ENCODE measurements at places on chromosomes 5 and 9. TPM values are rescaled to one million over a fixed set of nuclear protein-coding genes. Genes with fewer than 3 reads are reported as not detected.
A peak's percentile ranks its signal among the peaks of the same experiment; 100 is the strongest.

GRCh38 chr5:56259002-56259511 is 25.9 kb upstream of the ANKRD55 start:
- H3K4me1 ChIP-seq: no peaks in the 10 kb centered on the region
- H3K36me3 ChIP-seq: no peaks in the 10 kb centered on the region
- H3K27ac ChIP-seq: no peak overlapping the region

DNA sequence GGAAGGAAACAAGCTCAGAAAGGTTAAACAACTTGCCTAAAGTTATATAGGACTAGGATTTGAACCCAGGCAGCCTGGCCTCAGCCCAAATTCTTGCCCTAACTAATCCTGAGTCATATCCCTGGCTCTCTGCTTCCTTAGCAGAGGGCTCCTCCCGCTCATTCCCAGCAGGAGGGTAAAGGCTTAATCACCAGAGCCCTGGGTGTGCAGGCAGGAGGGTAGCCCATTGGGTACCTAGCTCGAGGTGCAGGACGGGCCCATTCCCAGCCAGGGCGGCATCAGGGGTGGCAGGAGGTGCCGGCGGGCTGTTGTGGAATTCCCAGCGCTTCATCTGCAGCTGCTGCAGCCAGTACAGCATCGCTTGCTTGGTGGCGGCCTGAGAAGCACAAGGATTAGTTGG is 3.9 kb downstream of the TBC1D2 start:
- H3K27ac ChIP-seq: peak overlapping the region; percentile 85
- peaks cover 29% of the 10 kb centered on the region for H3K36me3 ChIP-seq
- peak overlapping the region; percentile 96 for H3K4me3 ChIP-seq
- H3K4me1 ChIP-seq: peaks cover 71% of the 10 kb centered on the region
- H3K27me3 ChIP-seq: no peaks in the 10 kb centered on the region

DNA sequence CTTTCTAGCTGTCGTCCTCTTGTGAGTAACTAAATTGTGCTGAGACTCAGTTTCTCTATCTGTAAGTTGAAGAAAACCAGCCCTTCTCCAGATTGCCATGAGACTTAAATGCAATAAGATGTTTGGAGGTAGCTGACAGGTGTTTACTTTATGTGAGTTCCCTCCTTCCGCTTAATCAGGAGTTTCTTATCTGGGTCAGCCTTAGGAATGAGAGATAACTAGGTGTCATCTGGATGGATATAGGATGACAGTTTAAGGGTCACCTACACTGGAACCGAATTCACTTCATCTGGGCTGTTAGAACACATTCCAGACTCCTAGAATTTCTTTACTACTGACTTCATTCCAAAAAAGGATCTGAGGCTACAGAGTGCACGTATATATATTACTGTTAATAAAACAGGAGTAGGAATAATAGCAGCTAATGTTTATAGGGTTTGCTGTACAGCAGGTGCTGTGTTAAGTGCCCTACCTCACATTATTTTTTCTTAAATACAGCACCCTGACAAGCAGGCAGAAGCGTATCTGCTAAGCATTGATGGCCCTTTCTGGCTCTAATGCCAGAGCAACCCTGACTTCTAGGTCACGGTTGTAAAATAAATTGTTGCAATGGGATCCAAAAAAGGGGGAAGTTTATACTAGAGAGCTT is 30.0 kb upstream of the CPEB4 start:
- no peak for DNase-seq
- peaks cover 27% of the 10 kb centered on the region for H3K4me1 ChIP-seq
- no peak overlapping the region for H3K4me3 ChIP-seq
- no peaks in the 10 kb centered on the region for H3K36me3 ChIP-seq

DNA sequence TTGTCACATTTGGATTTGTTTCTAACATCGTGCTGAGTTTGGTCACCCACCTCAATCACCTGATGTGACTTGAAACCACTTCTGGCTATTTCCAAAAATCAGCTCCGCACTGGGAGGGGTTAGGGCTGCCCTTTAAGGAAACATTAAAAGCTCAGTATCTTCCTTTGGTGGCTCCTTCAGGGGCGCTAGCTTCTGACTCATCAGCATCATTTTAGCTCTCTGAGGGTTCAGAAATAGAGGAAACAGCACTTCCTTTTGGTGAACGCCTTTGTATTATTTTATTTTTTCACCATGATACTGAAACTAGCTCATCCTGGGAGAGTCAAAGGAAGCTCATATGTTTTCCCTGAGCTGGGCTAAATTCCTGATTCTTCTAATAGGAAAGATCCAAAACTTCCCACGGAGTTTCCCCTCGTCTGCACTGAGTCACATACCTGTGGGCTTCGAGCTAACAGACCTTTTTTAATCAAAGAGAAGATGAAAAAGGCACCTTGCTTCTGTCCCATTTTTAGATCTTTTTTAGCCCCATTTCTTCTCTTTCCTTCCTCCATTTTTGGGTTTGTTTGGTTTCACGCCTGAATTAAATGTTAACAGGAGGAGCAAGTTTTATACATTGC is 48.2 kb downstream of the ROPN1L start:
- H3K36me3 ChIP-seq: no peaks in the 10 kb centered on the region
- no peaks in the 10 kb centered on the region for H3K4me1 ChIP-seq
- no peak overlapping the region for H3K27ac ChIP-seq
- peaks cover 11% of the 10 kb centered on the region for H3K27me3 ChIP-seq
- H3K4me3 ChIP-seq: no peak overlapping the region

GRCh38 chr5:17143335-17143734 is 74.1 kb upstream of the BASP1 start:
- H3K4me1 ChIP-seq: peaks cover 13% of the 10 kb centered on the region
- H3K27ac ChIP-seq: no peak overlapping the region
- DNase-seq: no peak
- H3K36me3 ChIP-seq: no peaks in the 10 kb centered on the region
- H3K4me3 ChIP-seq: no peak overlapping the region

DNA sequence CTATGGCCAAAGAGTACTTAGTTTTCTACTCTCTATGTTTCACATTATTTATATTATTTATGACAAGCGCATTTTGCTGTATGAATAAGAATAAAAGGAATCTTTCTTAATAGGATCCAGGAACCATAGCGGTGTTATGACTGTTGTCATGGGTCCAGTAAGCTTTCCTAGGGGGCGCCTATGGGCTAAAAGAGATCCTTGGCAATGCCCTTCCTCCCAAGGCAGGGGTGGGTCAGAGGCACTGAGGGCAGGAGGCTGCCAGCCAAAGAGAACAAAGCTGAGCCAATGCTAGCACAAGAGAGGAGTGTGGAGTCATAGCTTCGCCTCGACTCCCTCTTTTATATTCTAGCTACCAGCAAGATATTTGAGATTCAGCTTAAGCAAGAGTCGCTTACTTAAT is 98.4 kb upstream of the GNAQ start:
- no peak overlapping the region for H3K4me3 ChIP-seq
- peaks cover 9% of the 10 kb centered on the region for H3K4me1 ChIP-seq
- H3K36me3 ChIP-seq: no peaks in the 10 kb centered on the region
- H3K27ac ChIP-seq: no peak overlapping the region
- H3K27me3 ChIP-seq: no peaks in the 10 kb centered on the region

Gene PAEP
- not detected for total RNA-seq

- H3K4me1 ChIP-seq: no peaks in the 10 kb centered on the region
- no peak overlapping the region for H3K4me3 ChIP-seq
- no peak overlapping the region for H3K27ac ChIP-seq
- H3K27me3 ChIP-seq: no peaks in the 10 kb centered on the region
Measured at GRCh38 chr5:59330680-59331079, 562.8 kb downstream of the PDE4D start.

- peak within 1 kb of the TSS; percentile 82 for H3K4me3 ChIP-seq
- no peaks in the 10 kb centered on the region for H3K27me3 ChIP-seq
- DNase-seq: peak; percentile 87
- peaks cover 28% of the 10 kb centered on the region for H3K36me3 ChIP-seq
- peaks cover 29% of the 10 kb centered on the region for H3K4me1 ChIP-seq
Measured at GRCh38 chr5:179806250-179807048, at the start of gene MGAT4B. MGAT4B (minus strand) TSS chr5:179806866; CDS start chr5:179806583, 283 bp downstream.
